ENCODE measurements at places on chromosomes 1 and 21. TPM values are rescaled to one million over a fixed set of nuclear protein-coding genes. Genes with fewer than 3 reads are reported as not detected.
A peak's percentile ranks its signal among the peaks of the same experiment; 100 is the strongest.

DNA sequence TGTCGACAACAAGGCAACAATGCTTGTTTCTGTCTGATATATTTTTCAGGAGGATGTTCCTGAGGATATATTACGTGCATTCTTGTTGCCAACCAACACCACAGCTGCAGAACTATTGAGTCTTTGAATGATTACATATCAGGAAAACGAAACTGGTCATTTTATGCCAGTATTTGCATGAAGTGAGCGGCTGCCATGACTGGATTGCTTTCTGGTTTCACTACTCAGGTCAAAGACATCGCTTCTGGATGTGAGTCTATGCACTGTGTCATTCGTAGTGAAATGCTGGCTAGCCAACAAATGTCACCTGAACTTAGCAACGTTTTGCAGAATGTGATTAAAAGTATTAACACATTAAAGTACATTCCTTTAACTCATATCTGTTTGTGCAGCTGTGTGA lies 35.8 kb upstream of the OLFM3 start:
- DNase-seq: no peak

DNA sequence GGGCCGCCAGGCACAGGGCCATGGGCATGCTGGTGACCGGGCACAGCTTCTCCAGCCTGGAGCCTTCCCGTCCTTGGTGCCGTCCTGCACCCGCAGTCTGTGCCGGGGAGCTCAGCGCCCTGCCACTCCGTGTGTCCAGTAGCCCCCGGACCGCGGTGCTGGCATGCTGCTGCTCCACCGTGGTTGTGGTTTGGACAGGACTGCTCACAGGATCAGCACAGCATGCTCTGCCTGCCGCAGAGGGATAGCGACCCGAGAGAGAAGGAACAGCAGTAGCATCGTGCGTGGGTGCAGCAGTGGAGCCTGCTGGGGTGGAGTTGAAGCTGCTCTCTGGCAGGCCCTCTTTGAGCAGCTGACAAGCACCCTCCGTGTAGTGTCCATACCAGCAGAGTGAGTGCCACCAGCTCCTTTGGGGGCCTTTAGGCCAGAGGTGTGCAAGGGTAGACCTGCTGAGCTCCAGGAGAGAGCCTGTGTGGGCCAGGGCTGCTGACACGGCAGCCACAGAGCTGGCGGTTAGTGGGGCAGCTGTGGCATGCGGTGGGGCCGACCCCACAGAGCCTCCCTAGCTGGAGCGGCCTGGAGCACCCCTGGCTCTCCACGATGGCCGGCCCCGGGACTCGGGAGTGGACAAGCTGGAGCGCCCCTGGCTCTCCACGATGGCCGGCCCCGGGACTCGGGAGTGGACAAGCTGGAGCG lies 6.4 kb upstream of the PCBP3 start:
- DNase-seq: no peak

Gene C2CD4D
- total RNA-seq: 2.1 TPM

Gene EDN2
- not detected for total RNA-seq

Gene C1orf116
- total RNA-seq: 0.21 TPM

DNA sequence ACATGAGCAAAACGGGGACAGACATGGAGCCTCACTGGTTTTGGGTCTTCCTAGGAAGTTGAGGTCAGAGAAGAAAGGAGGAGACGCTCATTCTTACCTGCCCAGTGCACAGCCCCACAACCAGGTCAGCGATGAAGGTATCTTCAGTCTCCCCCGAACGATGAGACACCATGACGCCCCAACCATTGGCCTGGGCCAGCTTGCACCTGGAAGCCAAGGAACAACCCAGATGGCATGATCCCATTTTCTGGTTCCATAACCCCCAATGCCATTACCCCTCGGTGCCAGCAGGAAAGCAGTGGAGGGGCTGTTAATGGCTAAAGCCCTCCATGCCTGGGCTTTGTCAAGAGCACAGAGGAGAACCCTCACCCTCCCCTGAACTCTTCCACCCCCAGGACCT lies 15.3 kb downstream of the ENO1 start:
- no peak for DNase-seq

- DNase-seq: no peak
Observed at GRCh38 chr1:201266774-201267173, 16.5 kb upstream of the PKP1 start.

DNA sequence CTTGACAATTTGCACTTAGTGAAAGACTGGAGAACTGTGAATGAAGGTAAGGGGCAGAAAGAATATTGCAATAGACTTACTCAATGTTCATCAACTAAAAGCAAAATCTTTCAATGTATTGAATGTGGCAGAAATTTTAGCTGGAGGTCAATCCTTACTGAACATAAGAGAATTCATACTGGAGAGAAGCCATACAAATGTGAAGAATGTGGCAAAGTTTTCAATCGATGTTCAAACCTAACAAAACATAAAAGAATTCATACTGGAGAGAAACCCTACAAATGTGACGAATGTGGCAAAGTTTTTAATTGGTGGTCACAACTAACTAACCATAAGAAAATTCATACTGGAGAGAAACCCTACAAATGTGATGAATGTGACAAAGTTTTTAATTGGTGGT lies 80.7 kb downstream of the JMJD4 start:
- DNase-seq: no peak

Gene S100A7A
- not detected for total RNA-seq

DNA sequence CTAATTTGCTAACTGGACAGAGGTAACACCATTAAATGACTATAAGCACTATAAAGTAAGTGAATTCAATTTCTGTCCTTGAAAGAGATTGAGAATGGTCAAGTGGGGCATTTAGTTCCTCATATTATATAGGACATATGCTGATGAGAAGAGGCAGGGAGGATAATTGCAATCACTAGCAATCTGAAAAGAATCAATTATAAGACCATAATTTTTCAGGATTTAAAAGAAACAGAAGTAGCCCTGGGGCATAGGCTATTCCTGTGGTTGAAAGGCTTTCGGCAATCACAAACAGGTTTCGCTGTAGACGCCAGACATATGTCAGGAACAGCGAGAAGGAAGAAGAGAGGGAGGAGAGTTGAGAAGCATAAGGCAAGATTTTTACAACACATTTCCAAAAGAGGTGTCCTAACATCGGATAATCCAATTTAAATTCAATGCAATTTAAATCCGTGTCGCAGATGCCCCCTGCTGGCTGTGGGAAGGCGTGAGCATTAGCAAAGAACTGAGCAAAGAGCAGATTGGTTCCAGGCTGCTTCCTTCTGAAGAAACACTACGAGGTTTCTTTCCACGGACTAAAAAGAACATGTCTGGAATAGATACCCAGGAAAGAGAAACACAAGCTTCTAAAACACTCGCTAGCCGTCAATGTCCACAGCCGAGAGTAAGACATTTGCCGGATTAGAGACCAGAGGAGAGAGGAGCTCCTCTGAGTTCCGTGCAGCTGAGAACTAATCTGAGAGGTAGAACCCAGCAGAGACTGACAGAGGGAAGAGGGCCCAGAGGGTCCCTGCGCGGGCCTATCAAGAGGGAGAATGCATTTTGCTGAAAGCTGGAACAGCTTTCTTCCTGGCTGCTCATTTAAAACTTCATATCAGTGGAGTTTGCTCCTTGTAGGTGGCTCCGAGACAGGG lies 27.9 kb downstream of the RGS5 start:
- peak; percentile 51 for DNase-seq

Gene SMIM1
- total RNA-seq: 2.5 TPM

- no peak for DNase-seq
Observed at GRCh38 chr1:205243350-205244191, 15.8 kb downstream of the TMCC2 start.

DNA sequence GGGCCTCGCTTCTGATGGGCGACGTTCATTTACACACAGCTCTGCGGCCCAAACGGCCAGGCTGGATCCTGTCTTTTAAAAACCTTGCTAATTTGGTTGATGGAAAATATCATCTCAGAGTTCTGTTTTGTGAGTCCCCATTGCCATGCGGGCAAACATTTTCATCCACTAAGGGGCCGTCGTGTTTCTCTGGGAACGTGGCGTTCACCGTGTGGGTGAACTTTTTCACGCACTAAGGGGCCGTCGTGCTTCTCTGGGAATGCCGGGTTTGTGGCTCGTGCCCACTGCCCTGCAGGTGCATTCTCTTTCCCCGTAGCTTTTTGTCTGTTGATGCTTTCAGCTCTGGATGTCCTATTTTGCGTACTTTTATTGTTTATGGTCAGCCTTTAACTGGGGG lies 6.8 kb downstream of the COL18A1 start:
- no peak for DNase-seq

- no peak for DNase-seq
Observed at GRCh38 chr1:147613506-147613905, 56.8 kb downstream of the ACP6 start.

DNA sequence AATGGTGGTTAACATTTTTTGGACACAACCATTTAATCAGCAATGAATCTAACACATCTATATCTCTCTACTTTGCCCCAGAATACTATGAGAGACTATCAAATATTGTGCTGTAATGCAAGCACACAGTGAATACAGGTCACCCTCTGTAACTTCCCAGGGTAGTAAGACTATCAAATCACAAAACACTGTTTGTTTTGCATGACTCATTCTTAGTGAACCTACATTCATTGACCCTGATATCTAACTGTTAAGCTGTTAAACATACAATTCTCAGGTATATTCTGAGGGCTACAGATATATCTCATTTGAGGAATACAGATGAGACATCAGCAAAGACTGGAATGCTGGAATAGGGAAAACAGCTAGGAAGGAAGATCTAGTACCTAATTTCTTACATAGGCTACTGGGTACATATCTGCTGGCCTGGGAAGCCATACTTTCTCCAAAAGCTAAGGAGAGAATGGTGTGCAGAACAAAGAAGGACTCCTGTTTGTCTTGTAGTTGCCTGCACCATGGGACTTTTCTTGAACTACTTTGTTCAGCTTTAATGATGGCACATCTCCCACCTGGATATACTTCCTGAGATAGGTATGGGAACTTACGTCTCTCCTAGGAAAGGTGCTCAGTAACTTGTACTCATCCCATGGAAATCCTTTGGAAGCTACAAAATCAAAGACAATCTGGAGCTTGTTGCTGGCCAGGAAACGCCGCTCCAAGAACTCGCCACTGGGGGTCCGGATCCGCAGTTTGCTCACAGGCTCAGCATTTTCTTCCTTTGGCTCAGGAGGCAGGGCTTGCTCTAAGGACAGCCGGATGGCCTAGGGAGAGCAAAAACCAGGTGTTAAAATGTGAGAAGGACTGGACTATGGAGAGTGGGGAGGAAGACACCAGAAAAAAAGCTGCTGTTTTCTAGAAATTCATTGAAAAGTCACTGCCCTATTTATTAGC lies 51.9 kb upstream of the DMRTA2 start:
- DNase-seq: no peak

GRCh38 chr1:229674042-229674441 lies 48.0 kb downstream of the URB2 start:
- DNase-seq: peak; percentile 26

DNA sequence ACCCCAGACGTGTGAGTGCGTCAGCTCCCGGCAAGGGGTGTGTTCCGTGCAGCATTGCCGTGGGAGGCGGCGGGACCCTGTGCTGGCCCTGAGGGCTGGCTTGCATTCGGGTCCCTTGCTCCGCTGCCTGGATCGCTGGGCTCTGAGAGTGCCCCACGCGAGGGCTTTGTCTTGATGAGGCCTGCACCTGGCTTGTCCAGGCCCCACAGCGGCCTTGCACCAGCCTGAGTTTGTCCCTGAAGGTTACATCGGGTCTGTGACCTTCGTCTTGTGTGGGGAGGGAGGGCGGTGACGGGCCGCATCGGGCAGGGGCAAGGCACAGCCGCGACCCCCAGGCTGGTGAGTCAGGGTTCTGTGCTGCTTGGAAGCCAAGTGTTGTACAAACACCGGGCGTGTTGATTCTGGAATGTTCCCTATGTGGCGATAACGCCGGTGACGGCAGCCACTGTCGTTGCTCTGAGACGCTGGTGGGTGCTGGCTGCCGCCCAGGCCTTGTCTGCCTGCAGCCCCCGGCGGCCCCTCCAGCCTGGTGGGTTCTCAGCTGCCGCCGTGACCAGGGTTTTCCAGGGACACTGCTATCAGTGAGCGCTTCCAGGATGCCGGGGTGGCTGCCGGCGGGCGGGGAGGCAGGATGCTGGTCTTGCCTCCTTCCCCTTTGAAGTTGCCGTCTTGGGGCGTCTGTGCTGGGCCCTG lies 42.9 kb downstream of the SLX9 start:
- no peak for DNase-seq

Gene IL22RA1
- total RNA-seq: not detected

- no peak for DNase-seq
Observed at GRCh38 chr1:245589316-245589715, 434.5 kb downstream of the KIF26B start.

GRCh38 chr1:13733711-13734110 lies 33.7 kb downstream of the PRDM2 start:
- no peak for DNase-seq

Gene PLK3
- total RNA-seq: 53.4 TPM

Gene LAMC1
- total RNA-seq: 0.24 TPM

GRCh38 chr1:59263111-59263510 lies 33.8 kb upstream of the FGGY start:
- no peak for DNase-seq

Data from activated T-cell treated with anti-CD3 and anti-CD28 coated beads, Interleukin-2, amount 50 U/mL, for 72 hours (primary cell).